ENCODE measurements at places on chromosomes 7 and 10.

DNA sequence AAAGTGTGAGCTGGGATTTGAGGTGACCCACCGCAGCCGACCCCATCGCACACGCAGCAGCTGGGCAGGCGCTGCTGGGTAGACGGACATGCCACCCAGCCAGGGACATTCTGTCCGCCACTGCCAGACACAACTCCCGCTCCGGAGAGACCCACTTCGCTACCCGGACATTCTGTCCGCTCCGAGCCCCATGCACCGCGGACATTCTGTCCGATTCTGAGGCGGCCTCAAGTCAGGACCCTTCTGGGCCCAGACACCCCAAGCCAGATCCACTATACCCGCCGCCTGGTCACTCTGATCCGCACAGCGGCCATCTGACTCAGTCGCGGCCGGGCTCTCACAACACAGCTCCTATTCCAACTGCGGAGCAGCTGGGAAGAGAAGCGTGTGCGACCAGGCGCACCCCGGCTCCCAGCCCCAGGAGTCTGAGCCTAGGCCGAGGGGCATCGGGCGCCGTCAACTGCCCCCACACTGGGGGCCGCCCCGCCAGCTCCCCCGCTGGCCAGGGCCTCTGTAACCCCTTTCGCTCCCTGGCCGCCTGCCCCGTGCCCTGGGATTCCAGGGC, 763 bp downstream of the PITX3 start:
- no peak for ATAC-seq

GRCh38 chr7:134395604-134396003, 63.3 kb downstream of the AKR1B1 start:
- ATAC-seq = no peak

- no peak for ATAC-seq
Observed at GRCh38 chr10:131929122-131929845, 28.5 kb downstream of the PPP2R2D start.

GRCh38 chr7:136116186-136116585, 139.0 kb upstream of the MTPN start:
- no peak for ATAC-seq

DNA sequence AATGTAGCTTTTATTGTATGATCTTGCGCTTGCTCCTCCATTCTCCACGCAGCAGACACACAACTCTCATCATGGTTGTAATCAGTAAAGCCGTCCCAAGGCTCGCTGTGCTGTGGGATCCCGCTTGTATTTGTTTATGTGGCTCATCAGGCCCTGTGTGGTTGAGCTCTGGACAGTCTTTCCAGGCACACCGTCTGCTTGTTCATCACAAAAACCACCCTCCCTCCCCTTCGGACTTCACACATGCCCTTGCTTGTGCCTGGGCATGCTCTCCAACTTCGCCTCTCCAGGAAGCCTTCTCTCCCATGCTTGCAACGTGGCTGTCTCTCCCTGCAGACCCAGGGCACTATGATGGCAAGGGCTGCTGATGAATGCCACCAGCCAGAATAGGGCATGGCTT, 62.4 kb downstream of the HK1 start:
- no peak for ATAC-seq

GRCh38 chr7:8162181-8162580, 99.8 kb downstream of the ICA1 start:
- no peak for ATAC-seq

DNA sequence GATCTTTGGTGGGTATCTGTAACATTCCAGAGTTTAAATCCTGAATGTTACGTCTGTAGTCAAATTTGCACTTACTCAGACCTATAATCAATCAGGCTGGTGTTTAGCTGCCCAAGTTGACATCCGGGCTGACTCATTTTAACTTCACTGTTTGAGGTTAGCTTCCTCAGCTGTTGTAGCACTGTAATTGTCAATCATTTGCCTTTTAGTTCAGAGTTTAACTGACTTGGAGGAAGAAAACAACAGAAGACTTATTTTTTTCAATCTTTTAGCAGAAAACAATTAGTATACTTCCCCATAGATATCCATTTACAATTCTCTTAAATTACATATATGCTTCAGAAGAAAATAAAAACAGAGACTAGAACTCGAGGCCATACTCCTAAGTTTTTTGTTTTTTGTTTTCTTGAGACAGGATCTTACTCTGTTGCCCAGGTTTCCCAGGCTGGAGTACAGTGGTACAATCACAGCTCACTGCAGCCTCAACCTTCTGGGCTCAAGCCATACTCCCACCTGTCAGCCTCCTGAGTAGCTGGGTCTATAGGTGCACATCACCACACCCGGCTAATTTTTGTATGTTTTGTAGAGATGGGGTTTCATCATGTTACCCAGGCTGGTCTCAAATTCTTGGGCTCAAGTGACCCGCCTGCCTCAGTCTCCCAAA, 38.5 kb upstream of the LRRC17 start:
- ATAC-seq = no peak

DNA sequence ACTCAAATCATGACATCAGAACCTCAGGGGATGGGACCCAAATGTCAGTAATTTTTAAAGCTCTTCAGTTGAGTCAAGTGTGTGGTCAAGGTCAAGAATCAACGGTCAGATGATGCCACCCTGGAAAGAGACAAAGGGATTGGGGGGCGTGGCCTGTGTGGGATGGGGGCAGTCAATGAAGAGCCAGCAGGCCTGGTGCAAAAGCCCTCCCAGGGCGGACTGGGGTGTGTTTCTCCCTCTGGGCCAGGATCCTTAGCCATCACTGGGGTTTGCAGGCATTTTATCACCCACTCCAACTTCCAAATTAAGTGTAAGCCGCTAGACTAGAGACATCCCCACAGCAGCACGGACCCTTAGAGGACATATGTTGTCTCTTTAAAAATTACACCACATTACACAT, 204.7 kb downstream of the USP6NL start:
- no peak for ATAC-seq

GRCh38 chr7:80942261-80943041, 23.6 kb upstream of the SEMA3C start:
- ATAC-seq = peak; percentile 96

GRCh38 chr10:20898866-20899535, 1.9 kb upstream of the NEBL start:
- ATAC-seq = no peak

- no peak for ATAC-seq
Observed at GRCh38 chr10:60073781-60074656, 167.7 kb upstream of the CCDC6 start.

GRCh38 chr10:29671228-29671780, 36.5 kb upstream of the SVIL start:
- ATAC-seq = no peak

- ATAC-seq = no peak
Observed at GRCh38 chr10:29356931-29357330, 68.1 kb downstream of the LYZL1 start.

- ATAC-seq = no peak
Observed at GRCh38 chr7:114141415-114141814, 222.6 kb upstream of the PPP1R3A start.

DNA sequence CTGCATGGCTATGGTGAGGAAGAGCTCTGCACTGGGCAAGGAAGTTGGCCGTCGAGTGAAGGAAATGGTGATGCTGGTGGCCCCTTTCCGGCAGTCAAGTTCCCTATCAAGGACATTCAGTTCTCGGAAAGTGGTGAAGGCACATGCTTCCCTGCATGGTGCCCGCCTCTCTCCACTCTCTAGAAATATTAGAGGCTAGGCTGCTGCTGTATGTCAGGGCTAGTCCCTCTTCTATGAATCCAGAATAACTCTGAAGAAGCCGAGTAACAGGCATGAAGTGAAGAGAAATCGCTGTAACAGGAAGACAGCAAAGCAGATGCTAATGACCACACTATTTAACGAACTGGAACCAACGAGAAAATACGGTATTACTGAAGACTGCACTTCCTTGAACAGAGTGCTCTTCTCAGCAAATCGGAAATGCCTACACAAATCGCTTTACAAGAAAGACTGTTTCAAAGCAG, 5.4 kb downstream of the IDI1 start:
- peak; percentile 69 for ATAC-seq

- peak; percentile 79 for ATAC-seq
Observed at GRCh38 chr10:103967448-103968071, 620 bp downstream of the SLK start.

- no peak for ATAC-seq
Observed at GRCh38 chr7:125695626-125696025, 766.0 kb upstream of the POT1 start.

DNA sequence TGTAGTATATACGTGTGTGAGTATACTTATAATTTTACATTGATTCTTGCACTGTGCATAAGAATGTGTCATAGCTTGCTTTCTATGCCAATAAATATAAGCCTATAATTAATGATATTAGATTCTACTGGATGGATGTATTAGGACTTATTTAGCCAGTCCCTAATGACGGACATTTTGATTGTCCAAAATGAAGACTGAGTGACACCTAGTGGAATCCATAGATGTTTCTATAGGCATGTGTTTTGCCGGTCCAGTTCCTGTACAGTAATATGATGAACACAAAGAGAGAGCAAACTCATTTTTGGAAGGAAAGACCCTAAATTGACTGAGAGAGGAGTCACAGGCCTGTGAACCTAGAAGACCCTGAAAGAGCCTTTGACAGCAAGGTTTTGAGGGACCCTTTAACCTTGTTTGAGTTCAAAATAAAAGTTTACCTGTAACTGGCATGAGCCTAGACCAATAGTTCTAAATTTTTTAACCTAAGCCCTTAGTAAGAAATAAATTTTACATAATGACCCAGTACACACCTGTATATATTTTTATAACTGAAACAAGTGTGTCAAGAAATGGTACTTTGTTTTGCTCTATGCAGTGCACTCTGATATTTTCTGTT, 42.4 kb upstream of the AGBL3 start:
- ATAC-seq = no peak

DNA sequence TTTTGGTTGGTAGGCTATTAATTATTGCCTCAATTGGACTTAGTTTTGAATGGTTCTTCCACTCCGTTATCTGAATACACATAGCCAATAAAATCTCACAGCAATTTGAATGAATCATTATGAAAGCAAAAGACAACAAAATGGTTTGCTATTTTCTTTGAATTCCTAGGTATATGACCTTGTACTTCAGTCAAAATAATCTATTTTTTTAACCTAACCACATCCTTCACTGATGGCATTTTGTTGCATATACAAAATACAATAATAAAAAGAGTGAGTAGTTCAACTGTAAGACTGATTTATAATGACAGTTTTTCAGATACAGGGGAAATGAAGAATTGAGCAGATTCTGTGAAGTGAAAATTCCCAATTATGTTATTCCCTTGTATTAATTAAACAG, 433.1 kb downstream of the HTR7 start:
- ATAC-seq = no peak

GRCh38 chr10:122388287-122388997, 13.9 kb downstream of the PLEKHA1 start:
- no peak for ATAC-seq

DNA sequence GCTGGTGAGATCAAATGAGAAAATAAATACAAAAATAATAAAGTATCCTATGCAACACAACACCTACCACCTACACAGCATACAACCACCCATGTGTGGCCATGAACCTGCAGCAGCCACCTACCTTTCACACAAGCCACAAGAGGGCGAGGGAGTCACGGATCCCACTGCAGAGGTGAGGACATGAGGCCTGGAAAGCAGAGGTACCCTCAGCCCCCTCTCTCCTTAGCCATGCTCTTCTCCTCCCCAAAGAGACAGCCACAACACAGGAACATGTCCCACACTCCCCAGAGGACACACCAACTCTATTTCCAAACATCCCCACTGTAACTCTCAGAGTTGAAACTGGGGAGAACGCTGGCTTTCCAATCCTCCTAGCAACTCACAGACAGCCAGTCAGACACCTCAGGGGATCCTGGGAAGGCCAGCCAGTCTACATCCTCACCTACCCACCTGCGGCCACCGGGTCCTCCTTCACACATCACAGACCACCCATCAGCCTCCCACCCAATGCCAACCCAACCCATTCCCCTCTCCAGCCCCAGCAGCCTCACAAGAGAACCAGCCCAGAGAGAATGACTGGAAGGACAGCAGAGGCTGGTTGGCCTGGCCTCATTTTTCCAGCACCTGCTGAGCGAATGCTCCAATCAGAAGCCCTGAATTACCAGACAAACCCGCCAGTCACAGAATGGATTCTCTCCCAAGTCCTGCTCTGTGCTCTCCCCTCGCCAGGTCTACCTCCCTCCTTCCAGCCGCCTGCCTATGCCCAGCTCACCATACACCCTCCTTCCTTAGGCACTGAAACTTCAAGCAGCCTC, 18.4 kb downstream of the DLG5 start:
- ATAC-seq = no peak

DNA sequence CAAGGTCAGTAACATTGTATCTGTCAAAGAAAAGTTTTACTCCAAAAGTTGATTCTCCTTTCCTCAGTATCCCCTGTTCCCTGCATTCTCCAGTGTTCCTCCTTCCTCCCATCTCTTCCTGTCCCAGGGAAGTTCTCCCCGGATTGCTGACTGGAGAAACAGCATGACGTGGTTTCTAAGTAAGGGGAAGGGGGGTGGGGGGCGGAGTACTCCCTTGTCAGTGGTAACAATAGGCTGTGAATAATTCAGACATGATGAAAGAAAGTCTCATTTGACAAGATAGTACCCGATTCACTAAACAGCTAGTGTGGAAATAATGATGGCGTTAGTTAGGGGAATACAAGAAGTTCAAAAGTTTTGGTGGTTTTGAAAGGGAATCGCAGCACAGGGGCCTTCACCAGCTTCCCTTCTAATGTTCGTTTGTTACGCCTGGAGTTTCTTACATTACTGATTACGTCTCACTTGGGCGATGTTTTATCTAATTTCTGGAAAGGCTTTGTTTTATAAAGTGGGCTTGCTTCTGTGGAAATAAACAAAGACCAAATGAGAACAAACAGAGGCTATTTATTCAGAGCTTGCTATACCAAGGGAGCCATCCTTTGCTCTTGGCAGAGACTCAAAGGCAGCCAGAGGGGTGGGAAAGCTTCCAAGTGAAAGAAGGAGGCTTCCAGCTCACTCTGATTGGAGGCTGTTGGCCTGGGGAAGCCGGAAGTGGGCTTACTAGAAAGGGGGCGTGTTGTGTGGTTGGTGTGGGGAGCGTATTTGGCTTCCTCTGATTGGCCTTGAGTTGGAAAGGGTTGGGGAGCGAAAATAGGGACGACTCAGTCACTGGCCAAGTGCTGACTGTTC, 453.7 kb downstream of the SDK1 start:
- ATAC-seq = peak; percentile 31

- ATAC-seq = no peak
Observed at GRCh38 chr10:114283535-114284234, 44.6 kb downstream of the VWA2 start.

DNA sequence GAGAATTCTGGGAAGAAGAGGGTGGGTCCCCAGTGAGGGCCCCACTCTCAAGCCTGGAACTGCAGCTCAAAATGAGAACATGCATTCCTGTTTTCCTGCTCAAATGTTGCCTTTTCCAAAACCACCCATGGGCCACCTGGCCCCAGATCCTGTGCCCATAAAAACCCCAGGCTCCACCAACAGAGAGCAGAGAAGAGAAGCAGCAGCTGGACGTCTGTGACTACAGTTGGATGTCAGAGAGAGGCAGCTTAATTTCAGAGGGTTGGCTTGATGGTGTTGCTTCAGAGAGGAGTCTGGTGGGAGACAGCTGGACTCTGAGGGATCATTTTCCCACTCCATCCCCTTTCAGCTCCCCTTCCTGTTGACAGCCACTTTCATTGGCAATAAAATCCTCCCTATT, 256.4 kb downstream of the FZD1 start:
- ATAC-seq = no peak

GRCh38 chr7:22214000-22214399, 143.0 kb downstream of the RAPGEF5 start:
- ATAC-seq = no peak

GRCh38 chr7:90212149-90212495, 582 bp downstream of the STEAP2 start:
- ATAC-seq = no peak

Data from gastroesophageal sphincter (tissue), 4 donors.